ENCODE measurements at places on chromosomes 6 and 20.

DNA sequence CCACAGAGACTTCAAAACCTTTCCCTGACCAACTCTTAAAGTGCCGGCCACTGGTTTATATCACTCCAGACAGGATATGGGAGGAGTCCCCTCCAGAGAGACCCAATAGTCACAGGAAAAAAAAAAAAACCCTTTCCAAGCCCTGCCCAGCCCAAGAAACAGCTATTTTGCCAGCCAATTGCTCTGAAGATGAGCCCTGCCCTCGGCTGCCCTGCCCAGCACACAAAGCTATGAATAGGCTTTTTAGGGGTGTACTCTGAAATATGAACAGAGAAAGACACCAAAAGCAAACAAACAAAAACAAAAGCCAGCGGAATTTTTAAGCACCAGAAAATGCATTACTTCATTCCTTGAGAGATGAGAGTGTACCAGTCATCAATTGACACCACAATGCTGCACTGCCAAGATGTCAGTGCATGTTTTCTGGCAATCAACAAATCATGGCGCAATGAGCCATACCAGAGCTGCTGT, 275.1 kb downstream of the C6orf118 start:
- DNase-seq: no peak

- no peak for DNase-seq
Observed at GRCh38 chr6:120147071-120147871, 797.7 kb upstream of the MAN1A1 start.

- DNase-seq: no peak
Observed at GRCh38 chr20:54433636-54434035, 41.8 kb upstream of the DOK5 start.

DNA sequence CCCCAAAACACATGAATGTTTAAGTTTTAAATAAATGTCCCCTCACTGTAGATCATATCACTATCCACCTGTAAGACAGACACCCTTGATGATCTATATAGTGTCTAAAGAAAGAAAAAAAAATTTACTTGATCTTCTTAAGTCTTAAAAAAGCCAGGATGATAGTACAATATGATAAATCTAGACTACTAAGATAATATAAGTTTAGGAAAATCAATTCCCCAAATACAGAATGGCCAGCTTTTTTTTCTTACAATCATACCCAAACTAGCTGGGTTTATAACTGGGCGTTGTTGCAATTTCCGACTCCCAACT, 14.4 kb downstream of the ZNF217 start:
- no peak for DNase-seq

GRCh38 chr6:169070506-169071176, 183.0 kb downstream of the THBS2 start:
- no peak for DNase-seq

GRCh38 chr6:25874822-25875562, 949 bp upstream of the SLC17A3 start:
- DNase-seq: no peak

DNA sequence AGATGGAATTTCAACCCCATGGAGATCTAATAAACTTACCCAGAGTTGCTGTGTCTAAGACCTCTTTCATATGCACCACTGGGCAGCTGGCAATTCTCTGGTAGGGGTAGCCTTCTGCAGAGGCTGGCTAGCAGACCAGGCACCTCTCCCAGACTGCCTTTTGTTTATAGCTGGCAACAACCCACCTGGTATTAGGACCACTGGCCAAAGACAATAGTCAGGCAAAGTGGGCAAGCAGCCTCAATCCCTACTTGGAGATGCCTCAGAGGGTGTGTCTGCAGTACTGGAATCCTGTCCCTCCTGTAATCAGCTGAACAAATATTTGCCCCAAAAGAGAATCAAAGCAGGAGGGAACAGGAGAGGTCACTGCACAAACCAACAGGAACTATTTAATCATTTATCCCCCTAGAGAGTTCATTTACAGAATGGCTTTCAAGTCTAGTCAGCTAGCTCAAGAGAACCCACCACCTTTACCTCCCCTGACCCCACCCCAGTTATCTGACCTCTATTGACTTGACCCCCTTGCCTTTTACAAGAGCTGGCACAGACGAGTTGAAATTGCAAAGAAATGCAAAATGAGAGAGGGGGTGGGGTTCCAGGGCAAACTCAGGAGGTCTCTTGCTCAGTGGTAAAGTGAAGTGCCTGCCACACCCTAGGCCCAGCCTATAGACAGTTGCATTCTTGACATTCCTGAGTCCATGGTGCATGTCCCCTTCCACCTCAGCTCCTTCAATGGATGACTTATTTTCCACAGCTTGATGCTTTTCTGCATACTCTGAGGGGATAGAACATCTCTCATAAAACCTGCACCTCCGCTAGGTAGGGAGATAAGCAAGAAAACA, 2.8 kb downstream of the BCL2L1 start:
- DNase-seq: no peak

GRCh38 chr20:61912665-61913422, 152.8 kb downstream of the TAF4 start:
- no peak for DNase-seq

DNA sequence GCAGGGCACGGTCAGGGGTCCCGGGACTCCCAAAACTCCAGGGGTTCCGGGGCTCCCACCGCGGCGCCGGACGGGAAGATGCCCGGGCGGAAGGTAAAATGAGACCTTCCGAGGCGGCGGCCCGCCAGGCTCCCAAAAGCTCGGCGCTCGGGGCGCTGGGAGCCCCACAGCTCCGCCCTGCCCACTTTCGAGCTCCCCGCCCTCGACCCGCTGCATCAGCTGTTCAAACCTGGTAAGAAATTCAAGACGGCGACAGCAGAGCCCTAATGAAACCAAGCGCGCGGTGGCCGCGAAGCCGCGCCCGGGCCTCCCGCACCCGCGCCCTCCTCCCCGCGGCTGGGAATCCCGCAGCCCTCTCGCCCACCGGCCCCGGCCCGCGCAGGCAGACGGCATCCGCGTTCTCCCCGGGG, 369 bp downstream of the SLC4A11 start:
- no peak for DNase-seq

- no peak for DNase-seq
Observed at GRCh38 chr20:3258429-3258828, 19.4 kb upstream of the SLC4A11 start.
